Stimulated activated CD8-positive, alpha-beta memory T cell treated with anti-CD3 and anti-CD28 coated beads, Interleukin-15, amount 100 ng/mL, for 1 hour (primary cell): ENCODE measurements at places on chromosomes 6 and 20.

DNA sequence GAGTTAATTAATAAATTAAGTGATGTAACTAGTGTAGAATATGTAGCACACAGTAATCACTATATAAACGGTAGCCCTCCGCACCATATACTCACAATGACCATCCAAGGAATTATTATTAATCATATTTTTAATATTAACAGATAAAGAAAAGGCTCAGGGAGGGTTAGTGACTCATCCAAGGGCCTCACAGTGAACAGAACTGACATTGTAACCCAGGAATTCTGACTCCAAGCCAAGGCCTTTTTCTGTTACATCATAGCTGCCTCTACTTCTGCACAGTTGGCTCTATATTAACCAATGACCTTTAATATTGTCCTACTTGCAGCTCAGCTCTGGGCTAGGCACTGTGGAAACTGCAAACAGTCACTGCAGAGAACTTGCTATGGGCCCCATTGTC is 117.5 kb upstream of the SIRPG start:
- DNase-seq = no peak

GRCh38 chr6:166422201-166422940 is 39.6 kb upstream of the MPC1 start:
- no peak for DNase-seq

- no peak for DNase-seq
Measured at GRCh38 chr6:161684731-161685475, 411.0 kb upstream of the AGPAT4 start.

DNA sequence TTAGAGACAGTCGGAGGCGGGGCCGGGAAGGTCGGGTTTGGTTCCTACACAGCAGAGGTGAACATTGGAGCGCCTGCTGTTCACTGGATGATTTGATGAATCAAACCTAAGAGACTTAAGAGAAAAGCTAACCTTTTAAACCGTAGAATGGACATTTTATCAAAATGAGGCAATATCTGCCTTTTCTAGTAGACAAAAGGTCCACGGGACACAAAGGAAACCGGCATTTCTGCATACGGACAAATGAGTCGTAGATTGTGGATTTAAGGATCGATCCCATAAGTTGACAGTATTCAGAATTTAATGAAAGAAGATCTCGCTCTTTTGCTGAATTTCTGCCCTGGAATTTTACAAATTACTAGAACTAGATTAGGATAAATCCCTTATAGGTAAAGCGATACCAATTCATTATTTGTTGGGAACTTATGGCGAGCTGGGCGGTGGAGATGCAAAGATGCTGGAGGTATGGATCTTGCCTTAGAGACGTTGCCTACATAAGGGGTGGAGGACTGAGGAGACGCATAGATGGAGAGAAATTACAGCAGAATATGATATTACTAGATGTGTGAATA is 400 bp downstream of the PAK1IP1 start:
- no peak for DNase-seq

DNA sequence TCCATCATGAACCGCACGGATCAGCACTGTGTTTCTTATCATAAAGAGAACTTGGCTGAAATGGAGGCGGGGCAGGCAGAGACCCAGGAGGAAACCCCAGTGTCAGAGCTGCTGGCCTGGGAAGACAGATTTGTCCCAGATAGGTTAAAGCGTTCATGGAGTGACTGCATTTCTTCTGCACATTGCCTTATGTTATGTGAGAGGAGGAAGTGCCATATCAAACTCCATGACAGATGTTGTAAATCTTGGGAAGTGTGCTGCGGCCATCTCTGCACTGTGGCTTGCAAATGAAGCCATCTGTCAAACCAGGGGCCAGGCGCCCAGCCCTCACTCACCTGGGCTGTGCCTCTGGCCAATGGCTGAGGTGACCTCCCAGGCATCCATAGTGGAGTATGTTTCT is 163.0 kb downstream of the SLC24A3 start:
- no peak for DNase-seq

GRCh38 chr20:23147964-23148730 is 62.0 kb upstream of the CD93 start:
- no peak for DNase-seq

GRCh38 chr6:103122766-103123601 is 1729.5 kb downstream of the GRIK2 start:
- DNase-seq = no peak

DNA sequence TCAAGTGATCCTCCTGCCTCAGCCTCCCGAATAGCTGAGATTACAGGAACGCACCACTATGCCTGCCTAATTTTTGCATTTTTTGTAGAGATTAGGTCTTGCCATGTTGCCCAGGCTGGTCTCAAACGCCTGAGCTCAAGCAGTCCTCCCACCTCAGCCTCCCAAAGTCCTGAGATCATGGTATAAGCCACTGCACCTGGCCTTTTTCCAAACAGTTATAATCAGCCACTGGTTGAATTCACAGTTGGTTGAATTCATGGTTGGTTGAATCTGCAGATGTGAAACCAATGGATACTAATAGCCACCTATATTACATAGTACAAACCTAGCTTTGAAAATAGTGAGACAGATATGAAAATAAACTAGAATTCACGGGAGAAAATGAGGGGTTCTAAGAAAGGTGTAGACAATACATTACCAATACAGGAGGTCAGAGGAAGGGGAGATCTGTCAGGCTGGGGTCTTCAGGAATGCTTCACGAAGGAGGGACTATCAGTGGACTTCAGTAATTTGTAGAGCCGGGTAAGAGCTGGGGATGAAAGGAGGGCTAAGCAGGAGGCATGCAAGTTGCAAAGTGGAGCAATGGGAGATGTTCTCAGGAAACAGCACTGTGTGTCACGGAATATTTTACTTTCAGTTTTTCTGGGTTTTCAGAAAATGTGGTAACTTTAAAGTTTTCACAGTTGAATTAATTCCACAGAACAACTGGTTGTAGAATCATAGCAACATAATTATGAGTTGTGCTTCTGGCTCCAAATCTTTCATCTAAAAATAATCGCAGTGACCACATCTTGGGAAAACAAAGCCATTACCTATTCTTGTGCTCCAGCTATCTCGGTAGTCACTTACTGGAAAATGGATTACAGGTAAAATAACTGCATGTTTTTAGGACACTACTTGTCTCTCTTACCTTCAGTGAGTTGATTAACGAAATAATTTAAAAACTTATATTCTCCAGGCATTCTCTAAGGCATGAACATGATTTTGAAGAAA is 12.9 kb upstream of the CEP85L start:
- no peak for DNase-seq

DNA sequence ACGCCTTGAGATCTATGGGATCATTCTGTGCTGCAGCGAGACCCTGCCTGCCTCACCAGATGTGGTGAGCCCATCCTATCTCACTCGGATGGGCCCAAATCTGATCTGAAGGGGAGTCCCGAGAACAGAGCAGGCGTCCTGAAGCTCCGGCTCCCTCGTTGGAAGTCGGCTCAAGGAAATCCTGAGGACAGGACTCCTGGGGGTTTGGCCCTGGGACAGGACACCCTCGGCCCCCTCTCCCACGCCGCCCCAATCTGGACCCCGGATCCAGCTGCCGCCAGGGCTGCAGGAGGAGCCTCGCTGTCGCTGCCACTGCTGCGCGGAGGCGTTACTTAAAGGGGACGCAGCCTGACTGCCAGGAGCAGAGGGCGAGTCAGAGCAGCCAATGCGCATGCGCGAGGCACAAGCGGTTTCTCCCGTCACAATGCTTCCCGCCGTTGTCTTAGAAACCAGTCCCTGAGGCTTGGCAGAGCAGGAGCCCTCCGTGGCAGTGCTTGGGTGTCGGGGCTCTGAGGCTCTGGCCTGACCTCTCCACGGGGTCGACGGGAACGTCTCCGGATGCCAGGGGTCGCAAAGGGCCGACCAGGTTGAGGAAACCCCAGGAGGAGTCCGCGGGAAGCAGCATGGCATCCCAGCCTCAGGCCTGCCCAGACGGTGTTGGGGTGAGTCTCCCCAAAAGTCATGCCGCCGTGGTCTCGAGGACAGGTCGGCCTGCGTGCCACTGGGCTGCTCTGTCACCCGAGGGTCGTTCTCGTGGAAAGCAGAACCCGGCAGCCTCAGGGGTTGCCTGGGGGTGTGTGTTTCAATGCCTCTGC is 1567.8 kb upstream of the DEFB115 start:
- no peak for DNase-seq

DNA sequence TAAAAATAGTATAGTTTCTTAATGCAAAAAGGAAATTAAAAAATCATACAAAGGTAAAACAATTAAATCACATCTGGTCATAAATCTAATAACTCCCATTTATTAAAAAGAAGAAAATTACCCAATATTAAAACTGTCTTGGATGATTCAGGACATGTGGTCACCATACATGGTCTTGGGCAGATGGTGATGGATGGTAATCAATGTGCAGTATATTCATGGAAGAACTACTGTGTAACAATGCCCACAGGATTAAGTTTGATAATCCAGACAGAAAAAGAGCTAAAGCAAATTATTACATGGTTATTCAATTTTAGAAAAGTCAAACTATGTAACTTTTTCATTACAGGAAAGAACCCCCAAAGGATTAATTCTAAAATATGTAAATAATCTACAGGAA is 480.6 kb downstream of the QKI start:
- no peak for DNase-seq

- no peak for DNase-seq
Measured at GRCh38 chr6:119343167-119343566, 6.4 kb downstream of the MAN1A1 start.

DNA sequence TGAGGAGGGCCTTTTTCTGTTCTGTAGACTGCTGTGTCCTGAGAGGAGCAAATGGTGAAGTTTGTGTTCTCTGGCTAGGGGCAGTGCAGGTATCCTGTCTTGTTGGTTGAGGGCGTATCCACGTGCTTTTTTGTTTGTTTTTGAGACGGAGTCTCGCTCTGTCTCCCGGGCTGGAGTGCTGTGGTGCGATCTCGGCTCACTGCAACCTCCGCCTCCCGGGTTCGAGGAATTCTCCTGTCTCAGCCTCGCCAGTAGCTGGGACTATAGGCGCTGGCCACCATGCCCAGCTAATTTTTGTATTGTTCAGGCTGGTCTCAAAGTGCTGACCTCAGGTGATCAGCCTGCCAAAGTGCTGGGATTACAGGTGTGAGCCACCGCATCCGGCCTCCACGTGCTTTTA is 10.8 kb upstream of the PXDC1 start:
- no peak for DNase-seq

DNA sequence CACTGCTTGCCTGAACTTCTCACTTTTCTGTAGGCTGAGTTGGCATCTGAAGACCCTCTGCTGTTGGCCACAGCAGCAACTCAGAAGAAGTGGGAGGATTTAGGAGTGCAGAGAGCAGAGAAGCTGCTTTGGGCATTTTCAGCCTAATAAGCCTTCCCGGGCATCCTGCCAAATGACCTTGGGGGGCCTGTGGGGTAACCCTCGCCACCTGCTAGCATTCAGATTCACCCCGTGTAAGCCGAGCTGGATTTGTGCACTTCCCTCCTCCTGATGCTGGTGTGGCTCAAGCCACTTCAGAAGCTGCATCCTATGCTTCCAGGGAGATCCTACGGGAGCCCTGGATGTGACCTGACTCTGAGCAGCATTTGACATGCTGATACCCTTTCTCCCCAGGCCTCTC is 114.8 kb downstream of the LRFN2 start:
- no peak for DNase-seq

DNA sequence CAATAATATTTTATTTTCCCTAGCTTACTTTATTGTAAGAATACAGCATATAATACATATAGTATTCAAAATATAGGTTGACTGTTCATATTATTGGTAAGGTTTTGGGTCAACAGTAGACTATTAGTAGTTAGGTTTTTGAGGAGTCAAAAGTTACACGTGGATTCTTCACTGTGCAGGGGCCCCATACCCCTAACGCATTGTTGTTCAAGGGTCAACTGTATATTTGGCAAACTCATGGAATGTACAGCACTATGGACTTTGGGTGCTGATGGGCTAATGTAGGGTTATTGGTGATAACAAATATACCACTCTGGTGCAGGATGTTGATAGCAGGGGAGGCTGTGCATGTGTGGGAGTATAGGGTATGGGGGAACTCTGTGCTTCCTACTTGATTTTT is 397.2 kb downstream of the BCKDHB start:
- DNase-seq = no peak

DNA sequence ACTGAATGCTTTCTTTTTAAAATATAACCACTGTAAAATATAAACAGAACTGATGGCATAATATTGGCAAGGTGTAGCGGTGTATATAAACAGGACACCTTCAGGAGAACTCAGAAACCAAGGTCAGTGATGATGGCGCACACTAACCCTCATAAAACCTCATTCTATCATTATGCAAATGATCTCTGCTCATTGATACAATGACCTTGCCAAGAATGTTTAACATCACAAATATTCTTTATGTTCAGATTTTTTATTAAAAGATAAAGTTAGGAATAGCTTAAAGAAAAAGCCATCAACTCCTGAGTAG is 48.6 kb upstream of the DST start:
- no peak for DNase-seq

- DNase-seq = no peak
Measured at GRCh38 chr6:86153521-86153920, 510.8 kb upstream of the SYNCRIP start.

DNA sequence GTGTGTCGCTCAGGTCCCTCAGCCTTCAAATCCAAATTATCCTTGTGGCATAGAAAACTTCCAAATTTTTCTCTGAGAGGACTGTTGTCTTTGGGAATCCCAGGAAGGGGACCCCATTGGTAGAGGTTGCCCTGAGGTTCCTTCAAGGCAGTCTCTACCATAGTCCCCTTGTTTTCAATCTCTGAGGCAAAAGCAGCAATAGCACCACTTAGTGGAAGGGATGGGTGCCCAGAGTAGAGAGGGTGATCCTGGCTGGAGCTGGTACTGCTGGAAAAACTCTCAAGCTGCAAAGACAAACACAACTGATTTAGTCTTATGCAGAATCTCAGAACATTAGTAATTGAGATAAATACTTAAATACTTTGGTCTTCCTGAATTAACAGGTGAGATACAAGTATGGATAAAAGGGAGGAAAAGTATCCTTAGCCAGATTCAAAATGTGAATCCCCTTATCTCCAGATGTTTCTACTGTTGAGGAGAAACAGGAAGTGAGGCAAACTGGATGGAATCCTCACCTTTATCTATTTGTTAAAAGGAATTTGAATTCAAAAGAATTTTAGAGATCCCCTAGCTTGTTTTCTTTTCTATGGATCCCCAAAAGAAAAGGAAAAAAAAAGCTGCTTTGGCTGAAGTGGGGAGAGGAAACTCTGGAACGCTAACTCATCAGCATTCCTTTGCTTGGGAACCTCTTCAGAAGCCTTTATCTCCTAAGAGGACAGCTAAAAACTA is 13.4 kb downstream of the ZNF318 start:
- no peak for DNase-seq

GRCh38 chr6:170074435-170074834 is 216.4 kb downstream of the DLL1 start:
- DNase-seq = no peak
